Dermis microvascular lymphatic vessel endothelial cell (primary cell): ENCODE measurements at places on chromosomes 7 and 10.

DNA sequence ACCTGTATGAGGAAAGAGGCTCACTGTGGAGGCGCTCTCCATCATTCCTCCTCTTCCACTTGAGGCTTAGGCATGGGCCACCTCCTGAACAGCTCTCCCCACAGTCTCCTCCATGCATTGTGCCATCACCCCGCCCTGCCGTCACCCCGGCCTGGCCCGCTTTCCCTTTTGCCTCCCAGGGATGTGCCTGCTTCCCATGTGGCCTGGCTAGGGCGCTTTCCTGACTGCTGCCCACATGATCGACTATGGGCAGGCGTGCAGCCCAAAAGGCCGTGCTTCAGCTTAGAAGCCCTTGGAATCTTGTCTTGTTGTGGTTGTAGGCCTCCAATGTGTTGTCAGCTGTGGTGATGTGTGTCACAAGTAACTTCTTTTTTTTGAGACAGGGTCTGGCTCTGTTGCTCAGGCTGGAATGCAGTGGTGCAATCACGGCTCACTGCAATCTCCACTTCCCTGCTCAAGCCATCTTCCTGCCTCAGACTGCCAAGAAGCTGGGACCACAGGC is 1.8 kb upstream of the ACTR3C start:
- no peak for DNase-seq

GRCh38 chr7:23654508-23654907 is 25.5 kb upstream of the FAM221A start:
- peak; percentile 26 for DNase-seq

DNA sequence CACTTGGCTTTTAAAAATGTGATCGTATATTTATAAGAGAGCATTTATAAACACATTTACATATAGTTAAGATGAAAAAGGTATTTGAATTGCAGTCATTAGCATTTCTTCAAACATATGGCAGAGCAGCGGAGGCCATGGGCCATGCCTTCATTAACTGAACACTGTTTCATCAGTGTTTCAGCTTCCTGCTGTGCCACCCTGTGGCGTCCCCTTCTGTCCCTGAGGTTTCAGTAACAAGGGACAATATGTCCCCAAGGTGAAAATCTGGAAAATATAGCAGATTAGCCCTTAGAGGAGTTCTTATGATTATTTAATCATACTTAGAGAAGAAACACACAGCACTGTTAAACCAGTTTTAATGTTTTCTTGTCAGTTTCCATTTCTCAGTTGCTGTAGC is 577.8 kb downstream of the ETV1 start:
- no peak for DNase-seq

GRCh38 chr7:156522801-156523200 is 117.8 kb upstream of the RNF32 start:
- DNase-seq = no peak

- no peak for DNase-seq
These were observed 366.9 kb downstream of the PHTF2 start for GRCh38 chr7:78165454-78165853.

DNA sequence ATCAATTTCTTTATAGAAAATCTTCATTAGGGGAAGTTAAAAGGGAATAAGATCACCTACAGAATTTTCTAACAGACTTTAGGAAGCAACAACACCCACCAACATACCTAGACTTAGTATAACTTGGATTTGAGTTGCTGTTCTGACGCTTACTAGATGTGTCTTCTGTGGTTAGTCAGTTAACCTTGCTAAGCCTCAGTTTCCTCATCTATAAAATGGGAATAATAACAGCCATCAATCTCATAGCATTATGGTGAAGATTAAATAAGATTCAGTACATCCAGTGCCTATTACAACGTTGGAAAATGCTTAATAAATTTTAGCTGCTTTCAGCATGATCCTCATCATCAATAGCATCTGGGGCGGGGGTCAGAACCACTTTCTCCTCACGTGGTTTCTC is 106.2 kb downstream of the SORBS1 start:
- no peak for DNase-seq

DNA sequence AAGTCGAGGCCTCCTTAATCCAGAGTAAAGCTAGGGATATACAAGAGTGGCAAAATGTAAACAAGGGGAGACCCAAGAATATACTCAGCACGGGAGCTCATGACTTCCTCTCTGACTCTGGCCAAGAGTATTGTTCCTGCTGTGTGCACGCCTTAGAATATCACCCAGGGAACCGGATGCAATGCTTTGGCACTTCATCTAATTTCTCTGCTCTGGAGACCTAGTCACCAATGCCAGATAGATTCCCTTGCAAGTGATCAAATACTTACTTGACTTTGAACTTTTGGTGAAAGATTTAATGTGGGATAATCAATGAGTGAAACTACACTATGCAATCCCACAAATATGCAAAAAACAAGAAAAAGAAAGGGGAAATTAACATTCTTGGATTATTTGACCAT is 695.5 kb downstream of the INHBA start:
- no peak for DNase-seq

DNA sequence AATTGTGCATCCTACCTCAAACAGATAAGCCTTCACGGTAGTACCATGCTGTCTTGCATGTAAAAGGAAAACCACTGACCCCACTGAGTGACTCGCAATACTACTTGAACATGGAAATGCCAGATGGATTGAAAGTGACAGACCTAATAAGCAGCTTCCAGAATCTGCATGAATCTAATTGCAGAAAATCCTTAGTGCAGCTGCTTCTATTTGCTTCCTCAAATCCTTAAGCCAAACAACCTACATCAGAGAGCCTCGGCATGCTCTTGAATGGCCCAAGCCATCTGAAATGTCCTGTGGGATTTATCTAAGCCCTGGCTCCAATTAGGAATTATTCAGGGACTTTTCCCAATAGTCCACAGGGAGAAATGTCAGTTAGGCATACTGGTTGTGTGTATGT is 509.5 kb upstream of the CELF2 start:
- no peak for DNase-seq

DNA sequence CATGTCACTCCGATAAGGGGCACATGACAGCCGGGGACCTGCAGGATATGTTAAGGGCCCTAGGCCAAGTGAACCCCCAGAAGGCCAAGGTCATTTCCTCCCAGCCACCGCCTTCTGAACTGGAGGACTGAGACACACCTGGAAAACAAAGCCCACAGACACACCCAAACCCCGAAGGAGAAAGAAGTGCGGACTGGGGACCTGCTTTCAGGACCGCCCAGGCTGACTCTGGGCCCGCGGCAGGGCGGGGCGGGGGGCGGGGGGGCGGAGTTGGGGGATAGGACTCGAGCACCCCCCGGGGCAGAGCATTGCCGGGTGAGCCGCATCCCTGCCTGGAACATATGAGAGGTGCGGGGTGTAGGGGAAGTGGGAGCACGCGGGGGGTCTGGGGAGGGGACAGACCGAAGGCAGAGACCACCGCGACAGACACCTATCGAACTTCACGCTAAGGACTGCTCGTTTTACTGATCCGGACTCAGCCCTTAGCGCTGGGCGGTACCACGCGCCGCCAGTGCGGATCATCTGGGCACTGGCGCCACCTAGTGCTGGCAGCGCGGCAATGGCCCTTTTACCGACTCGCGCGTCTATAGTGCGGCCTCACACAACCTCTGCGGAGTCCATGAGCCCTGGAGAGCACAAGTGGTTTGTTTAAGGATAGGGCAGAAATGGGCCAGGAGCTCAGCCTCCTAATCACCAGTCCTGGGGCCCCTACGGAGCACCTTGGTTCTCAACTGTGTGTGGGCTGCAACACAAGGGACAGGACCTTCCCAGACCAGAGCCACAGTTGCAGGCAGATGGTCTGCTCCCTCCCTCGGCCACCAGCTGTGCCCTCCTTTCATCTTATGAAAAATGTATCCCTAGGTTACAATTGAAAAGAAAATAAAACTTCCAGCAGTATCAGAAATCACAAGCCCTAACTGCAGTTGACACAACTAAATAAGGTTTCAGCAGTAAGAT is 157.6 kb downstream of the HERPUD2 start:
- DNase-seq = peak; percentile 68

GRCh38 chr10:86337121-86337601 is 29.4 kb downstream of the GRID1 start:
- DNase-seq = no peak

DNA sequence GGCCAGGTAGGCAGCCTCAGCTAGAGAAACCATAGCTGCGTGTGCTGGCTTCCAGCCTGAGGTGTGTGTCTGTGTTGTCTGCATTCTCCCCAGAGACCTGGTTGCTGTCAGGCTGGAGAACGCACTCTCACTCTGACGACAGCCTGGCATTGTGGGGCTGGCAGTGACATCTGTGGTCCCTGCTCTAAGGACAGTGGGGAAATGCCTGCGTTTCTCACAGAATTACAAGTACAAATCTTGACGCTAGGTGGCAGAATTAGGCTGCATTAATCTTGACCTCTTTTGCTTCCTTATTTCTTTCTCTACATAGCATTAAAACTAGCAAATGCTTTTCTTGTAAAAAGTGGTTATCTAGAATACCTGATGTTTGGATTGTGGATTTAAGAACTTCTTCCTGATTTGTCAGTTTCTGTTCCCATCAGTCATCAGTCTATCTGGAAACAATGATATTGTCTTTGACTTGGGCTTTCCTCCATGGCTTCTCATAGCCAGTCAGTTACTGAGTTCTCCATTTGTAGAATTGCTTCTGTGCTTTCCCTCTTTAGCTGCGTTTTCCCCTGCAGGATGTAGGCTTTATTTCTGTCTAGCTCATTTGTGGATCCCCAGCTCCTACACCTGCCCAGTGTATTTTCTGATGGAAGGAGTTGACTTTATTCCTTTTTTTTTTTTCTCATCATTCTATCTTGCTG is 86.0 kb downstream of the FANK1 start:
- peak; percentile 56 for DNase-seq

DNA sequence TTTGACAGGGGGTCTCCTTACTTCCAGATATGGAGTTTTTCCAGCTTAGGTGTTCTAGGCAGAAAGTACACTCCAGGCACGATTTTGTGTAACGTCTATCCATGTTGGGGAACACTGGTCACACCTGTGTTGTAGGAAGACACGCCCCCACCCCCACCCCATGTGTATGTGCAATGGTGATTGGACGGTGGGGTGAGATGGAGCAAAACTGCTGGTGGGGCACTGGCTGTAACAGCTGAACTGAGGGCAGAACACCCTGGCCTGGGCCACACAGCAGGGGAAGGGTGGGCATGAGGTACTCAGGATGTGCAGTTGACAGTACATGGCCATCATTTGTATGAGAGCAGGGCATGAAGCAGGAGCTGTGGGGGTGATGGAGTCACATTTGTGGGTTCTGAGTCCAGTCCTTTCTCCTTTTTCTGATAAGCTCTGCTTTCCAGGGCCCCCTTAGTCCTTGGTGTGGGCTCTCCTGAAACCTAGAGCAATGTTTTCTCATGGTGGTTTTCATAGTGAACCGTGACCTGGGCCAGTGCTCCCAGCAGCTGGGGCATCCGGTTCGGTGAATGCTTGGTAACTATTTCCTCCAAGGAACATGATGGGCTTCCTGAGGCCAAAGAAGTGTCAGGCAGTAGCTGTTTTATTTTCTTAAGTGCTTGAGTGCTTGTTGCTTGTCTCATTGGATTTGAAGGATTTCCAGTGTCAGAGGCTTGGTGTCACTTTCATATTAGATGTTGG is 63.4 kb upstream of the AQP1 start:
- DNase-seq = peak; percentile 64

DNA sequence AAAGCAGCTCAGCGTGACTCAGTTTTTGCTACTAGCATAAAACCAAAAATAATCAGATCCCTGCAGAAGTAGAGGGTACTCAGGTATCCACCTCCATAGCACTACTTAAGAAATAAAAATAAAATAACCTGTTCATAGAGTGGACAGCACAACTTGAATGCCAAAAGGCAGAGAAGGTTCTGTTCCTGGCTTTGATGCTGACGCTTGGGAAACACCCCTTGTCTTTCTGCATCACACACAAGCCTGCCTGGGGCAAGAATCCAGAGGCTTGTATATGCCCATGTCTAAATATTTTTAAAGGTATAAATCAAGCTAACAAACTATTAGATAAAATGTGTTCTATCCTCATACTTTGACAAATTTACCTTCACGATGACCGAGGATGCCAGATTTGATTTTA is 207.3 kb downstream of the KIAA1217 start:
- no peak for DNase-seq

GRCh38 chr10:132443983-132444876 is 47.2 kb downstream of the PWWP2B start:
- DNase-seq = no peak

DNA sequence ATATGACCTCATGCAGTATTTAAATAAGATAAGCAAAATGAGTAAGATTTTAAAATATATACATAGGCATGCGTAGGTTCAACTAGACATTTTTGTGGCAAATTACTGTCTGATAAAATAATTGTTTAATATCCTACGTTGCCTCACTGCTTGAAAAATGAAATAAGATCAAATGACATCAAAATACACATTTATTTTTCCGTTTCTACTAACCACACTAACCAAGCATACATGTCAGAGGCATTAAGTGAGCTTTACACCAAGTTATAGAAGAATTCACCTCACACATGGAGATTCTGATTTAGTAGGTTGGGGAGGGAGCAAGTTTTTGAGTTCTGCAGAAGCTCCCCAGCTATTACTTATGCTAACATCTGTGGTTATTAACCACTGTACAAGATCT is 66.8 kb downstream of the RSU1 start:
- DNase-seq = no peak

- no peak for DNase-seq
These were observed 13.3 kb upstream of the FAM180A start for GRCh38 chr7:135761751-135762488.

GRCh38 chr7:513521-514166 is 6.0 kb downstream of the PDGFA start:
- no peak for DNase-seq

DNA sequence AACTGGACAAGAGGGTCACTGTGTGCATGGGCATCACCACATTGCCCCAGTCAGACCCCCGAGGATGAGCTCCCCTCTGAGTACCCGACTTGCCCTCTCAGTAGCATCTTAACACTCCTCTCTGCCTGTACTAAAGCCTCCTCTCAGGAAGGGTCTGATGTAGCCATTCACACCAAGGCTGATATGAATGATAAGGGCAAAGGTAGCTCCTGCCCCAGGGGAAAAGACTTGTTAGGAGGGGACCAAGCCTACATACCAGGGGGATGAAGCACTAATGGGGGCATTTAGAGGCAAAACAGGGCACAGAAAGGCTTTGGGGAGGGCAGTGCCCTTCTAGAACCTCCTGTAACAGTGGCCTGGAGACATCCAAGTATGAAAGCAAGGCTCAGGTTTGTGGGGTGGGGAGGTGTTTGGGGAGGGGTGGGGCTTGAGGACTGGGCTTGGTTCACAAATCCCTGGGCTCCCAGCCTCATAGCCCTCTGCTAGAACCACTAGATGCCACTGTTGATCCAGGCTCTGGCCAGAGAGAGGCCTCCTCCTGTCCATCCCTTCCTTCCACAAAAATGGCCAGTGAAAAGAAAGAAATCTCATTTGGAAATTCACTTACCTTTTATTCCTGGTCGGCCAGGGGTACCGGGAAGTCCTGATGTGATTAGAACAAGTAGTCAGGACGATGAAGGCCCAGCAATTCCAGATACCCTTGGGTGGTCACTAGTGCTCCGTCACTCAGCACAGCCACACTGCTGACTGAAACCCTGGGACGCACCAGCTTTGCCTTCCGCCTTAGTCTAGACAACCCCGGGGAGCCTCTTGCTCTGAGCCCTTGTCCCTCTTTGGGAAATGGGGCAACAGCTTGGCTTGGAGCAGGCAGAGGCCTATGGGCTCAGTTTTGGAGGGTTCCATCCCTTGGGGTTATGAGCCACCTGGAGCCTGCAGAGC is 40.3 kb downstream of the COL17A1 start:
- DNase-seq = peak; percentile 45
